H7 (cell line): ENCODE measurements at places on chromosomes 16 and 17. TPM values are rescaled to one million over a fixed set of nuclear protein-coding genes. Genes with fewer than 3 reads are reported as not detected.

GRCh38 chr17:12830777-12831247 is 41.5 kb downstream of the ARHGAP44 start:
- no peak for DNase-seq

DNA sequence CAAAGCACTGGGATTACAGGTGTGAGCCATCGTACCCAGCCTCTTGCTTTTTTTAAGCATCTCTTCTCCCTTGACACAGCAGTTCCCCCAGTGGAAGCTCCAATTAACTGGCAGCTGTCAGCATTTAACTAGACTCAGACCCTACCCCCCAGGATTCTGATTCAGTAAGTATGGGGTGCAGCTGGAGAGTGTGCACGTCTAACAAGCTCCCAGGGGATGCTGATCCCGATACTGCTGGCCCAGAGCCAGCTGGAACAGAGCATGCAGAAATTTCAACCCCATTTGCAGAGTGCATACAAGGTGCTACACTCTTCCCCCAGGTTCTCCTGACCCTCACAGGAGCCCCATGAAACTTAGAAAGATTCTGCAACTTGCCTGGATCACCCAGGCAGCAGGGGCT is 27.7 kb upstream of the BCO1 start:
- no peak for DNase-seq

ADGRG3 gene
- 0.07 and 0.67 TPM in 2 replicates for total RNA-seq

MXRA7 gene
- total RNA-seq = 38.2 and 59.3 TPM in 2 replicates

CSF3 gene
- total RNA-seq = 0.28 TPM in 1 of 2 replicates, not detected in the other

GRCh38 chr17:79626156-79626890 is 15.5 kb upstream of the RBFOX3 start:
- DNase-seq = peak; percentile 67

DNA sequence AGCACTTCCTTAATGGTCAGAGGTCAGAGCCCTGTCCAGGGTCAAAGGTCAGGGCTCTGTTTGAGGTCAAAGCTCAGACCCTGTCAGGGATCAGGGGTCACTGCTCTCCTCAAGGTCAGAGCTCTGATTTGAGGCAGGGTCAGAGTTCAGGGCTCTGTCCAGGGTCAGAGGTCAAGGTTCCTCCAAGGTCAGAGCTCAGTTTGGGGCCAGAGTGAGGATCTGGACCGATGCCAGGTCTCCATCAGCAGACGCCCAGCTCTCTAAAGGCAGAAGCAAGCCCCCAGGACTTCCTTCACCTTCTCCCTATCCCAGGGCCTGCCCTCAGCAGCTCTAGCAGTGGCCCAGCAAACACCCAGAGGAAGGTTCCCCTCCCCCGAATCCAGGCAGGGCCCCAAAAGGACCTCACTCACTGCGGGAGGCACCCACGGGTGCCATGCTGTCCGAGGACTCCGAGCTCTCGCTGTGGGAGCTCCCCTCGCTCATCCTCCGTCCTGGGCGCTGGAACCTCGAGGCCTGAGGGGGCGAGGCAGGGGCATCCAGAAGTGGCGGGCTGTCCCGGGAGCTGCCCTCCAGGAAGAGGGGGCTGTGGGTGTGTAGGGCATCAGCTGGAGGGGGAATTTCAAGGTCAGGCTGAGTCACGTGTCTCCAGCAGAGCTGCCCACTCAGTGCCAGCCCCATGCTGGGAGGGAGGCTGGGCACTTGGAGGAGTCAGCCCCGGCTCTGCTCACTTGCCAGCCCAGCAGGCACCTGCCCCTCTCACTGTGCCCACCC is 26.7 kb downstream of the PIMREG start:
- DNase-seq = no peak

GRCh38 chr17:69724238-69724637 is 309.7 kb downstream of the MAP2K6 start:
- no peak for DNase-seq

GRCh38 chr17:30332057-30332542 is 1.8 kb downstream of the TMIGD1 start:
- no peak for DNase-seq

- no peak for DNase-seq
Observed at GRCh38 chr16:87333101-87333500, 15.9 kb upstream of the C16orf95 start.

GRCh38 chr17:58326609-58327362 is 1.8 kb downstream of the TSPOAP1 start:
- DNase-seq = peak; percentile 30

DNA sequence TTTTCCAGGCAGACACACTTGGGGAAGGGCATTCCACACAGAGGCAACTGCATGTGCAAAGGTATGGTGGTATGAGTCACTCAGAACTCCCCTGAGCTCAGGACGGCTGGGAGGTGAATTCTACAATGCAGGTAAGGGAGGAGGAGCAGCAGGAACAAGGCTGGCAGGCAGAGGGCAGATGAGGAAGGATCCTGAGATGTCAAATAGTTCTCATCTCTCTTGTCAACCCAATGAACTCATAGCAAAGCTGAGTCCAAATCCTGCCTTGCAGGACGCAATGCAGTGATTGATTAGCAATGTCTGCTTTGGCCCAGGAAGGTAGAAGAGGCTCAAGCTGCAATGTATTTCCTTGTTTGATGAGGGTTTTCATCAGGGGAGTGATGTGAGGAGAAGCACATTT is 243.5 kb downstream of the XYLT1 start:
- DNase-seq = peak; percentile 23

GRCh38 chr17:58324409-58325288 is 3.9 kb downstream of the TSPOAP1 start:
- peak; percentile 94 for DNase-seq

RPL23 gene
- 1,201 and 1,441 TPM in 2 replicates for total RNA-seq

- no peak for DNase-seq
Observed at GRCh38 chr17:50325906-50326305, 20.0 kb upstream of the XYLT2 start.

GNG13 gene
- not detected in 2 replicates for total RNA-seq

GRCh38 chr17:59165933-59166342 is 10.4 kb downstream of the PRR11 start:
- DNase-seq = peak; percentile 71

DNA sequence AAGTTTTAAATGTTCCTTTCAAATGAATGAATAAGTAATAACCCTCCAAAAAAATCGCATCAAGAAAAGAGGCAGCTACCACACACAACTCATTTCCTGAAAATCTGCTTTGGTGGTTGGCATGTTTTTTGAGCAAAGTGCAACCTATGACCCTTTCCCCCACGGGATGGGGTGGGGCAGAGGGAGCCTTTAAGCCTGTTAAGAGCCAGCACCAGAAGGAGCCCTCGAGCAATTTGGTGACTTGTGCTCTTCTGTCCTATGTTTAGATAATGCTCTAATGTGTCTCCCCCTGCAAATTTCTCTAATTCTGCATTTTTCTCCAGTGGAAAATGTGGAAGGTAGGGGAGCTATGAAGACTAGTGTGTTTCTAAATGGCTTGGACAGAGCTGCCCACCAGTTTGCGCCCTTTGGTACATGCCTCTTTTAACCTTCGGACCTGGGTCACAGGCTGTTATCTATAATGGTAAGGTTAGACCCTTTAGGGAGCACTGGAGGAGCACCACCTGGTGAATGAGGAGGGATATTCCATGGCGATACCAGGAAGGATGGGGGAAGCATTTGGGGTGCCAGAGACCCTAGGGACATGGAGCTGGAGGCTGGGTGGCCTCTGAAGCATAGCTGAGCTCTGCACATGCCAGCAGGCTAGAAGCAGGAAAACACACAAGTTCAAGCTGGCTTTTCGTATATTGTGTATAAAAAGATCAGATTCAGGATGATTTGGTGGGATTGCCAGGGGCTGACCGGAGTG is 1.6 kb downstream of the PYCARD start:
- DNase-seq = no peak

NLRP1 gene
- total RNA-seq = 2.5 and 3.2 TPM in 2 replicates
